ENCODE measurements at places on chromosomes 6 and 20.

DNA sequence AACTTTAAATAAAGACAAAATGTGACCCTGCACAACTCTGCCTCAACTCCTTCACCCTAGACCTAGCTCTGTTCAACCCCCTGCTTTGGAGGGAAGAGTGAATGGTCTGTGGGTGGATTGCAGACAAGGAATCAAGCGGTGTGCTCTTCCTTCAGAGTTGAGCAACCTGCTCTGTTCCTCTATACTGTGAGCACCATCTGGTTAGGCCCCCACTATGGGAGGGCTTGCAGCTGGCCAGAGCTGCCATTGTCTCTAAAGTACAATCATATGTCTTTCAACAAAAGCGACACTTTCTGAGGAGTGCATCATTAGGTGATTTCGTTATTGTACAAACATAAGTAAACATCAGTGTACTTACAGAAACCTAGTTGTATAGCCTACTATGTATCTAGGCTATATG, 406.1 kb upstream of the MARCKS start:
- DNase-seq = no peak

DNA sequence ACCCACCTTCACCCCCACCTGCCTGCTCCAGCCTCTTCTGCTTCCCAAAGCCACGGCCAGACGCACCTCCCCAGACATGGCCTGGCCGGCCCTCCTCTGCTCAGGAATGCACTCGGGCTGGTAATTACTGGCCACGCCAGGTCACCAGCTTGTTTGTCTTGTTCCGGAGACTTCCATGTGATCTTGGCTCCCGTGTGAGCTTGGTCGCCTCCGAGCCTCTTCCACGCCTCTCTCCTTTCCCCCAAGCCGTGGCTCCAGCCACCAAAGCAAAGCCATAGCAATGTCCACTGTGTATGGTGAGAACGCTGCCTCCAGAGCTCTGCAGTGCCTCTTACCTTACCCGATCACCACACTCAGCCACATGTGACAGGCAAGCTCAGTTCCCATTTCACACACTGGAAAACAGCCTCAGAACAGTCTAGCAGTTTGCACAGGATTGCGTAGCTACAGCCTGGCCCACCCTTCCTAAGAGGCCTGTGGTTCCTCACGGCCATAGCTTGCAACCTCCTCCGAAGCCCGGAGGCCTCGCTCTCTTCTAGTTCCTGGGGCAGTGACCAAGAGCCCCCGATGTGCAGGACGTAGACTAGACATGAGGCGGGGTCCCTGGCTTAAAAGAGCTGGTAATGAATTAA, 48.1 kb upstream of the AFDN start:
- DNase-seq = no peak

DNA sequence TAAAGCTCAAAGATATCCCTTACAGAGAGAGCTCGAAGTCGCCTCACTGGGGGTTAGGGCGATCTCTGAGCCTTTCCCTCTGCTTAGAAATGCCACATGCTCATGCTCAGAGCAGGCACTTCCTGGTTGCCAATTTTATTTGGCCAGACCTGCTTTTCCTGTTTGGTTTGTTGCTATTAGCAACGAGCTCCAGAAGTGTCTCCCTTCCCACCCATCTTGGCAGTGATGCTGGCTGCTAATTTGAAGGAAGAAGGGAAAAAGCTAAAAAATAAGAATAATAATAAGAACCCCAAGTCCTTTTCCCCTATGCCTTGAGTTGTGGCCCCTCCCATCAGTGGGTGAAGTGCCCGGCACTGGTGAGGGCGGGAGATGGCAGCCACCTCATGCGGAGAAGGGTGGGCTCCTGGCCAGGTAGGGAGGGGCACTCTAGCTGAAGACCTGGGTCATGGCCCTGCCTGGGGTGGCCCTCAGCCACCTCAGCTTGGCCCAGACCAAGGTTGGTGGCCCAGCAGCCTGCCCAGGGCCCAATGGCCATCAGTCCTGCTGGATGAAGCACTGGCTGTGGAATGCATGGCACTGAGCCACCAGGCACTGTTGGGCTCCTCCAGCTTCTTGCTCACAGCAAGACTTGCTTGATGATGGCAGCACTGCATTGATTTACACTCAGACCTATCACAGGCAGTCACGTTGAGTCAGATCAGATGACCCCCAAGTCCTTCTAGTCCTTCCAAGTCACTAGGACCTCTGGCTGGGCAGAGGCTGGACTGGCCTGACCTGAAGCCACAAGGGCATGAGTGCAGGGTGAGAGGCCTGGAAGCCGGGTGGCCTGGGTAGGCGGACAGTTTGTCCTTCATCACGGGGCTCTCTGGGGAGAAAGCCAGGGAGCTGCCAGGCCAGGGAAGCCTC, 79.0 kb downstream of the SYNJ2 start:
- peak; percentile 6 for DNase-seq

DNA sequence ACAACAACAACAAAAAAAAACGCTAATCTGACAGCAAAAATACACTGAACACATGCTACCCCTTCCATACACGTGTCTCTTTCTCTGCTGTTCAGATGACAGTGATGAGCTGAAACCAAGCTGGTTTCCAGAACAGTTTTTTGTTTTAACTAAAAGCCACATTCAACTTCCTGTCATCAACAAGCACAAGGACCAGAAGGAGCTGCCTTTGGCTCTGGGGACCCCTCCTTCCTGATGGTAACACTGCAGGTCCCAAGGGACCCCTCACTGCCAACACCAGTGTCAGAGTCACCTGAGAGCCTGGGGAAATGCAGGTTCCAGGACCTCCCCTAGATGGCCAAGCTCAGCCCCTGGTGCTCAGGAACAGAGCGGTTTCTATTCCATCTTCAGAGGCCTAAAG, 6.0 kb downstream of the CST7 start:
- no peak for DNase-seq

- no peak for DNase-seq
Measured at GRCh38 chr6:165686596-165687365, 23.7 kb upstream of the PDE10A start.

- DNase-seq = no peak
Measured at GRCh38 chr6:166592821-166593220, 6.3 kb upstream of the RAMACL start.

- DNase-seq = no peak
Measured at GRCh38 chr20:59644371-59644939, 40.1 kb downstream of the PHACTR3 start.

- no peak for DNase-seq
Measured at GRCh38 chr6:32763421-32763820, at the start of gene HLA-DQB2. Gene HLA-DQB2, minus strand, starts transcription at chr6:32763532. Its CDS starts 62 bp downstream, at chr6:32763470.

DNA sequence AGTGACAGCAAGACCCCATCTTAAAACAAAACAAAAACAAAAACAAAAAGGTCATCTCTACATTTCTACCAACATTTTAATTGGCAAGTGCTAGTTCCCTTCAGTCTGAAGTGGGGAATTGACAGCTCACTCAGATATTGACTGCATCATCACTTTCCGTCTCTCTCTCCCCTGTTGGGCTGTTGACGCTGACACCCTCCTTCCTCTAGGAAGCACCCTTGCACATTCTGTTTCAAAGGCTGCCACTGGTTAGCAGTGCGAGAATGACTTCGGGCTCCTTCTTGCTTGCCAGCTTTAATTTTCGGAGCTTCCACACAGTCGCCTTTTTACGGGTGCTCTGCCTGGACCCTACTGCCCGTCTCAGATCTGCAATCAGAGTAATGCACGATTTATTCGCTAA, 96.6 kb upstream of the INSM1 start:
- no peak for DNase-seq

GRCh38 chr6:170260686-170261085, 30.2 kb downstream of the DLL1 start:
- no peak for DNase-seq

DNA sequence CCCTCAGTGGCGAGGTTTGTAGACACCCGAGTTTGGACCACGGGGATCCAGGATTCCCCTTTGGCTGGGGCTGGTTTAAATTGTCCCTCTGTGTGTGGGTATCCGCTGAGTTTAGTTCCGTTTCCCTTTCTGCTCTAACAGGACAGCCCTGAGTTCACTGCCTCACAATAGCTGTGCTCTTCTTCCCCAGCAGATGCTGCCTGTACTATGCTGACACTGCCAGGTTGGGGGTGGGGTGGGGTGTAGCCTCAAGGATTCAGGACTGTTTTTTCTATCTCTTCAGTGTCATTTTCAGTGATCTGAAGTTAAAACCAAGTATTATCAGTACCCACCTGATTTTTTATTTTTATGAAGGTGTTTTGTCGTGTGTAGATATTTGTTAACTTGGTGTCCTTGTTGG, 655.0 kb downstream of the COL12A1 start:
- no peak for DNase-seq

DNA sequence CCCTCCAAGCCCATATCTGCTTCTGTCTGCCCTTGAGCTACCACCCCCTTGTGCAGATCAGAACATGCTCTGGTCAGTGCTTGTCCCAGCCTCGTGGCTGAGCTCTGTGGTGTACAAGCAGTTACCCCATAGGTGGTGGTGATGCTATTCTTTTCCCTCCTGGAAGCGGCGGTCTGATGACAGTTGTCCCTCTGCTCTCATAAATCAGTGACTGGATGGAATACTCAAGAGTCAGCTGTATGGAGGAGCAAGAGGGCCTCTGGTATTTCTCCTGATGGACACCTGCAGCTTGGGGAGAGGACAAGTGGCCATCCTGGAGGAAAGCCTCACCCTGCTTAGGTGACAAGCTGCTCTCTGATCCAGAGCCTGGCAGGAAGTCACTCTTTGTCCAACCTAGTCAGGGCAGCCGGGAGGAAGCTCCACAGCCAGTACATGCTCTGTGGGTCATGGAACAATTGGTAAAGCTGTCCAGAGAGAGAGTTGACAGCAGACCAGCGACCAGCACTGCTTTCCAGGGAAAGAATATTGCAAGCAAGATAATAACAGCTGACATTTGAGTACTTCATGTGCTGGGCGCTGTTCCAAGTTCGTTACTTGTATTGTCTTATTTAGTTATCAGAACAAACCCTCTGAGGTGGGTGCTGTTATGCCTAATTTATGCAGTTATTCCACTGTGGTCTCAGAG, 47.1 kb downstream of the SCAND1 start:
- DNase-seq = no peak

DNA sequence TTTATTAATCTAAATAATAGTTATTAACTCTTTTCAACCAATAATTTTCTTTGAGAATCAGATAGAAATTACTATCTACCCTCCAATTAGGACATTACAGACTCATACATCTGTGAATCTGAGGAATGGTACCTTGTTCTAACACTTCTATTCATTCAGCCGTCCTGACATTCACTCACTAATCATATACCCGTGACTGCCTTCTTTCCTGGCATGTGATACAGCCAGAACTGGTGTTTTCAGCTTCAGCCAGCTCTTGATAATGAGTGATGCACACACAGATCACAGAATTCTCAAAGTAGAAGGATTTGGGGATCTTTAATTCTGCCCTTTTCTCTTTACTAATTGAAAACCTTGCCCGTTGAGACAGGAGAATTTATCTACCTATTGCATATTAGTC, 499.9 kb downstream of the UTRN start:
- DNase-seq = no peak

DNA sequence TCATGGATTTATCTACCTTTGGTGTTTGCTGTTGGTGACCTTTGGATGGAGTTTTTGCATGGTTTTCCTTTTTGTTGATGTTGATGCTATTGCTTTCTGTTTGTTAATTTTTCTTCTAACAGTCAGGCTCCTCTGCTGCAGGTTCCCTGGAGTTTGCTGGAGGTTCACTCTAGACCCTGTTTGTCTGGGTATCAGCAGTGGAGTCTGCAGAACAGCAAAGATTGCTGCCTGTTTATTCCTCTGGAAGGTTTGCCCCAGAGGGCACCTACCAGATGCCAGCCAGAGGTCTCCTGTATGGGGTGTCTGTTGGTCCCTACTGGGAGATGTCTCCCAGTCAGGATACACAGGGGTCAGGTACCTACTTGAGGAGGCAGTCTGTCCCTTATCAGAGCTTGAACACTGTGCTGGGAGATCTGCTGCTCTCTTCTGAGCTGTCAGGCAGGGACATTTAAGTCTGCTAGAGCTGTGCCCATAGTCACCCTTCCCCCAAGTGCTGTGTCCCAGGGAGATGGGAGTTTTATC, 9.2 kb upstream of the ZNF337 start:
- DNase-seq = no peak

DNA sequence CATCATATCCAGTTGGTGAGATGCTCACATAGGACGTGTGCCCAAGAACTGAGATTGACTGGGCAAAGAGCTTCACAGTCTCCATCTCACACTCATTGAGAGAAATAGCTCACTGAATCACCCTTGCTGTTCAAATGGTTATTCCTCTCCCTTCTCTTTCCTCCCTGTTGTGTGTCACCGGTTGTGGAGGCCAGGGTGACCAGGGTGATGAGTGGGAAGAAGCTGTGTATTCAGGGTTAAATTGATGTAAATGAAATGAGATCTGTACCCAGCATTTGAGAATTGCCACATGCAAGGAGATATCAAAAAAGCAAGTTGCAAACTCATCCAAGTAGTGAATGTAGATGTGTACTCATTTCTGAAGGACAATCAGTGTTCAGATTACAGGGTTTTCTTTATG, 36.6 kb upstream of the VAPB start:
- DNase-seq = no peak

DNA sequence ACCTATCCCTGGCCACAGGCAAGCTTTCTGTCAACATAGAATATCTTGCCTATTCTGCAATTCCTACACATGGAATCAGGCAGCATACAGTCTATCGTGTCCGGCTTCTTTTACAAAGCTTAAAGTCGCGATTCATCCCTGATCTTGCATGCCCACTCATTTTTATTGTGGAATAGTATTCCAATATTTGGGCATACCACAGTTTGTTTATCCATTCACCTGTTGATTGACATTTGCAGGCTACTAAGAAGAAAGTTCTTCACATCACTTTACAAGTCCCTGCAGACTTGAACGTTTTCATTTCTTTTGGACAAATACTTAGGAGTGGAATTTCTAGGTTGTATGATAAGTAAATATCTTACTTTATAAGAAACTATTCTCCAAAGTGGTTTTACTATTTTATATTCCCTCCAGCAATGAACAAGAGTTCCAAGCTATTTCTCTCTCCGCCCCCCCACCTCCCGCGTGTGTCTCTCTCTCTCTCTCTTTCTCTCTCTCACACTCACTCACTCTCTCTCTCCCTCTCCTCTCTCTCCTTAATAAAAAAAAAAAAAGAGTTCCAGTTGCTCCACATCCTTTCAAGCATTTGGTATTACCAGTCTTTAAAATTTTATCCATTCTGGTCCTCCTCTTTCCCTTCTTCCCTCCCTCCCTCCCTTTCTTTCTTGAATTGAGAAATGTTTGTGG, 1.1 kb upstream of the PLCB1 start:
- DNase-seq = no peak
